Activated CD8-positive, alpha-beta T cell treated with anti-CD3 and anti-CD28 coated beads for 36 hours (primary cell): ENCODE measurements at places on chromosomes 6 and 20.

DNA sequence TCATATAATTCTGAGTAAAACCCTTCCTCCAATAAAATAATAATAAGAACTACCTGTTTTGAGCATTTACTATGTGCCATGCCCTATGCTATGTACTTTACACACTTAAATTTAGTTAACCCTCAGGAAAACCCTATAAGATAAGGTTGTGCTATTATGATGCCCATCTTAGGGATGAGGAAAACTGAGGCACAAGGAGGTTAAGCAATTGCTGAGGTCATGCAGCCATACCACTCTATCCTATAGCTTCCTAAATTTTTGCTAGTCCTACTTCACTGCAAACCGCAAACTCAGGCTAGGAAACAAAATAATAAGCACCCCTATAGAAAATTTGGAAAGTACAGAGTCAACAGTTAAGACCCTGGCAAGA, 38.9 kb upstream of the GFOD1 start:
- DNase-seq = no peak

GRCh38 chr6:1014431-1014807, 297.5 kb upstream of the FOXQ1 start:
- DNase-seq = no peak

DNA sequence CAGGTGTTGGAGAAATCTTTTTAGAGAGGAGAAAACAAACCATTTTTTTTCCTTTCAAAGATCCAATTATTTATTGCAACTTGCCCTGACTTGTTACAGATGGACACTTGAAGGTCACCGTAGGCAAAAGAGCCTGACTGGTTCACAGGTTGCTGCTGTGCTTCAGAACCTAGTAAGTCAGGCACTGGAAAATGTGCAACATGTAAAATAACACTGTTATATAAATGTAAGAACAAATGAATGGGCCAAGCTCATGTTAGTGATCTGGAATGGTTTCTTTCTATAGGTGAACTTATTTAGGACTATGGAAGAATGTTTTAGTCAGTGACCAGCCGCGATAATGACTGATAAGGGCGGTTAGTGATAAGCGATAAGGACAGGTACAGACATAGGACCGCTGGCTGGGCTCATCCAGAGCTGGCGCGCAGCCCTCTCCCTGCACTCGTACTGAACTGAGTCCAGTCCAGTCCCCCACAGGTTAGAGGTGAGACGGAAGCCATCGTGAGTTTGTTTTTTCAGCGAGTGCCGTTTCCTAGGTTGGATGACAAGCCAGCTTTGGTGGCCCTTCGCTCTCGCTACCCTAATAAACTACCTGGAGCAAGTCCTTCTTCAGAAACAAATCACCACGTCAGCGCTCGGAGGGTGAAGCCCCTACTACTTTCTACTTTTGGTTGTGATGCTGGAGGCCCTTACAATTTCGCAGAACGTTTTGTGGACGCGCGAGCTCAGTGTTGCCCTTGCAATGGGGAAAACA, 94.4 kb upstream of the PRDM1 start:
- peak; percentile 66 for DNase-seq

- peak; percentile 26 for DNase-seq
Observed at GRCh38 chr6:2038092-2038491, 207.3 kb downstream of the GMDS start.

DNA sequence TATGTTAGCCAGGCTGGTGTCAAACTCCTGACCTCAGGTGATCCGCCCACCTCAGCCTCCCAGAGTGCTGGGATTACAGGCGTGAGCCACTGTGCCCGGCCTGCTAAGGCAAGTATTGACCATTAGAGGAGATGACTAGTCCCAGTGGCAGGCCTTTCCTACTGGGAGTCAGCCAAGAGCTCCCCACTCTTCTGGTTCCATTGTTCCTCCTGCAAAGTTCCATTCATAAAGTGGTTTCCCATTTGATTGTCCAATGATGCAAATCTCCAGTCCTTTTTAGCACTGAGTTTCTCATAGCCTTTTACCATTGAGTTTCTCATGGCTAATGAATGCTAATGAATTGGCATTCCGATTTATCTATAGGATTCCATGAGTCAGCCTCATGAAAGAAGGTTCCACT, 148.3 kb upstream of the ESR1 start:
- no peak for DNase-seq
